ENCODE measurements at places on chromosomes 5 and 9.
A peak's percentile ranks its signal among the peaks of the same experiment; 100 is the strongest.

DNA sequence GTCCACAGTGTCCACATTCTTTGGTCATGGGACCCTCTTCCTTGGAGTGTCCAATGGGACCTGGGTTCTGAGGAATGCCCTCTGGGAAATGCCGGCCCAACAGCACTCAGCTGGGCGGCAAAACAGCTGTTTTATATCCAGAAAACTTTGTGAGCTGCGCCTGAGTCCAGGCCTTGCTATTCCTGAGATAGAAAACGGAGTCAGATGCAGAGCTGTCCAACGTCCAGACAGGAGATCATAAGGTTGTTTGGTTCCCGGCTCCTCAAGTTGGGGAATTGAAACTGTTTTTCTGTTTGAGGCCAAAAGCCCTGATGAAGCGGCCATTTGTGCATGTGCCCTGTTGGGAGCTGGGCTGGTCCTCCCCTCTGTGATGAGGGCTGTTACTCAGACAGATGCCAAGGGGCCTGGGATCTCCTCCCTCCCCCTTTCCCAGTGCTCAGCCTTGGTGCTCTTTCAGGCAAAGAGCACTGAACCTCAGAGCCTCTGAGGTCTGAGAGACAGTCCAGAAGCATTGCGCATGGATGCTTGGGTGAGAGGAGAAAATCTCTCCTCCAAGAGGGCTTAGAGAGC lies 66.6 kb upstream of the GARNL3 start:
- DNase-seq = no peak

DNA sequence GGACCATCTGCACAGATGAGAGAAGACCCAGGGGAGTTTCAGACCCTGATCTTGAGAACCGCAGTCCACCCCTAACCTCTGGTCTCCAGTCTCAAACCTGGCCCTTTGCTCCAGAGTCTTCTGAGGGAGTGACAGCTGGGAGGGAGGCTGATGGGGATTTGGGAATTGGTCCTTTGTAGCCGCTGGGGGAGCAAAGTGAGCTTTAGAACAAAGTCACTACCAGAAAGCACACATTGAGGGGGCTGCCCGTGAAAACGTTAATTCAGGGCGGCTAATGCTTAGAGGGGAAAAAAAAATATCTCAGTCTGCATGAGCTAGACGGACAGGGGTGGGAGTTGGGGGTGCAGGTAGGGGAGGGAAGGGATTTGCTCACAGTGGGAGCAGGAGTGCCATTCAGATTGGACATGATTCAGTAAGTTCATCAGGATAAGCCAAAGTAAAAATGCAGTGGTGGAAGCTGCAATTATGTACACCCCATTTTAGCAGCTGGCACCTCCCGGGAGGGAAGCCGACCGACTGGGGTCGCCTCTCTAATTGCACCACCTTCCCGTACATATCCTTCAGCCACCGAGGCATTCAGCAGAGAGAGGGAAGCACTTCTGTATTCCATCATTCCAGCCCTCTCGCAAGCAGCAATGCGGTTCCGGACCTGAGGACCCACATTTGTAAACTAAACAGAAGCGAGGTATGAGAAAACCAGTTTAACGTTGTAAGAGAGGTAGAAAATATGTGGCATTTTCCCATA lies 123.4 kb upstream of the RETREG1 start:
- DNase-seq = no peak

DNA sequence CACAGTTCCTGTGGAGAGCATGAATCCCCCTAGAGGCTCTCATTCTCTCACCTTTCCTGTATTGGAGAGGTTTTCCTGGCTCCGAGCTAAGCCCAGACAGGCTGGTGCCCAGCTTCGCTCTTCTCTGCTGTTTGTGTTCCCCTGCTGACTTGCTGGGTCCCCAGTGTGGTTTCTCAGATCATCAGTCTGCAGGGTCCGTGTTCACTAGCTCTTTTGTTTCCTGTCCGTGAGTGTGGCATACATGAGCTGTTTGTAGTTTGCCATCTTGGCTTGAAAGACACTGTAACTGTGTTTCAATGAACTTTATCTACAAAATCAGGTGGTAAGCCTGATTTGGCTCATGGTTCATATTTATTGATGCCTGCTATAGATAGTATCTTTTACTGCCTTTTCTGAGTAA lies 23.8 kb downstream of the LOX start:
- no peak for DNase-seq

- DNase-seq = no peak
Measured at GRCh38 chr5:171832775-171833174, 47.2 kb downstream of the SMIM23 start.

- no peak for DNase-seq
Measured at GRCh38 chr5:107437986-107438510, 232.7 kb downstream of the EFNA5 start.

GRCh38 chr9:962023-962422 lies 14.4 kb upstream of the DMRT3 start:
- DNase-seq = no peak

DNA sequence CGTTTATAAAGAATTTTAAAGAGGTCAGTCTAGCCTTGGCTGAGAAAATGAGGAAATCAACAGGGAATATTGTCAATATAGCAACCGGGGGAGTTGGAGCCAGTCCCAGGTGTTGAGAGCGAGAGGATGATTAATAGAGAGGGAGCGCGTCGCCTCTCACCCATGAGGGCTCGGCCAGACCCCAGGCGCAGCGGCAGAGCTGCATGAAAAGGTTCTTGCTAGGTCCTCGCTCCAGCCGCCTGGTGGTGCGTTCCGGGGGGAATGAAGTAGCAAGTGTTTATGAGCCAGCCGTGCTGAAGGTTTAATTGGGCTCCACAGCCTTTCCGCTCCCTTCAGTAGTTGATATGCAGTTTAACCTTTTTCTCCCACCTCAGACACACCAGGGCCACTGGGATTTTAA lies 167.3 kb upstream of the IRX1 start:
- no peak for DNase-seq

GRCh38 chr5:647727-648126 lies 35.6 kb downstream of the CEP72 start:
- DNase-seq = no peak

GRCh38 chr9:7147121-7148090 lies 389.6 kb downstream of the KDM4C start:
- peak; percentile 56 for DNase-seq

DNA sequence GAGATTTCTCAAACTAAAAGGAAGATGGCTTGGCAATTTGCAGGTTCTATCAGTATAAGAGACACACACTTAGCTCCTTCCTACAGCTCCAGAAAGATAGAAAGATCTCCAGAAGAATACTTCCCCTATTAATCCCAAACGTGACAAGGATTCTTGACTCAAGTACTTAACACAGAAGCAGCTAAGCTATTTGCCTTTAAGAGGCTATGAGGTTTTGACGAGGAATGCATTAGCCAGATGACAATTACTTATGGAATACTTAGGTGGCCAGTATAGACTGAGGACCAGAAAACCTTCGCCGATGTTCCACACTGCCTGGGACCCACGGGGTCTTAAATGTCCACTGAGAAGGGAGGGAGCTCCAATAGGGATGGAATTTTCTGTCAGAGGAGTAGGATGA lies 340.5 kb upstream of the KIF2A start:
- DNase-seq = no peak

DNA sequence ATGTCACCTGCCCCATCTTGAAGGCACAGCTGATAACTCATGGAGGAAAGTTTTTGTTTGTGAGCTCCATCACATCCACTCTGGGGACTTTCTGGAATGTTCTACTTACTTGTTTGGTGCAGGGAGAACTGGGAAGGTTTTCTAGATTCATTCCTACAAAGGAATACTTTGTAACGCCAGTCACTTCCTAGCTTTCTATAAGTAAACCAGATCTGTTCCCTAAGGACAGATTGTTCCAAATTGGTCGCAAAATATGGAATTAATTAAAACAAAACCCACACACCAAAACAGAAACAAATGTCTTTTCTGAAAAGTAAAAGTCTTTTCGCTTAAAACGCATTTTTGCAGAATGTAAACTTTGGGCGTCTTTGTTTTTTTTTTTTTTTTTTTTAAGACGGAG lies 167.6 kb downstream of the PDZD2 start:
- no peak for DNase-seq

- no peak for DNase-seq
Measured at GRCh38 chr5:10360686-10361085, 7.2 kb downstream of the MARCHF6 start.

GRCh38 chr9:126721564-126721981 lies 83.3 kb upstream of the ZBTB43 start:
- no peak for DNase-seq

DNA sequence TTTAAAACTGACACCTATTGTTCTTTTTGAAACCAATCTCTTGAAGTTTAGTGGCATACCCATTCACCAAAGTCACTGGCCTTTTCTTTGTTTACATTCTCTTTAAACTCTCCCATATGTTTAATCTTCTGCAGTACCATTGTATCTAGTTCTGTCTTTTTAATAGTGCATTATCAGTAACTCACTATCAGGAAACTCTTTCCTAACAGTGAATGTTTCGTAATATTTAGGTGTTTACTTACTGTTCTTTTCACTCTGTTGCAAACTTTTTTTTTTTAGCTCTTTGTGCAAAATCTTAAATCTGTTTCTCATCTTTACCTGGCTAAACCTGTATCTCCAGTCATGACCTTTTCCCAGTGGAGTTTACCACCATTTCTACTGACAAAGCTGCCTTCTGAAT lies 17.2 kb downstream of the SMAD5 start:
- no peak for DNase-seq

DNA sequence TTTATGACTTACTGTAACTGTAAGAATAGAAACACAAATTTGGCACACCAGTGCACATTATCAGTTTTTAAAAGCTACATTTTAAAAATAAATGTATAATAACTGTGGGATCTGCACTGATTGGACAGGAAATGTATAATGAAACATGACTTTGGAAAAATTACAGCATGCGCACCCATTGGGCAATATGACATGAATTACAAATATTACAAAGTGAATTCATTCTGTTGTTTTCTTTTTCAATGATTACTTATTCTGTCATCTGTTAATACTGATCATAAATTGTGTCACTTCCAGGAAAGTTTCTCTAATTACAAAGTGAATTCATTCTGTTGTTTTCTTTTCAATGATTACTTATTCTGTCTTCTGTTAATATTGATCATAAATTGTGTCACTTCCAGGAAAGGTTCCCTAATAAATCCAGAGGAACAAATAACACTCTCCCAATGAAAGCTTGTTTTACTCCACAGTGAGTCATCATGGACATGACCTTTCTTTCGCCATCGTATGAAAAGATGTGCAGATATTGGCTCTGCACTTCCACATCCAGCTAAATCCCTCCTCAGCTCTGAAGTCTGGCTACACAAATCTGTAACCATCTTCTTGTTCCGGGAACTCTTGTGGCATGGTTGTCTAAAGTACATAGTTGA lies 297.0 kb upstream of the HAPLN1 start:
- no peak for DNase-seq

DNA sequence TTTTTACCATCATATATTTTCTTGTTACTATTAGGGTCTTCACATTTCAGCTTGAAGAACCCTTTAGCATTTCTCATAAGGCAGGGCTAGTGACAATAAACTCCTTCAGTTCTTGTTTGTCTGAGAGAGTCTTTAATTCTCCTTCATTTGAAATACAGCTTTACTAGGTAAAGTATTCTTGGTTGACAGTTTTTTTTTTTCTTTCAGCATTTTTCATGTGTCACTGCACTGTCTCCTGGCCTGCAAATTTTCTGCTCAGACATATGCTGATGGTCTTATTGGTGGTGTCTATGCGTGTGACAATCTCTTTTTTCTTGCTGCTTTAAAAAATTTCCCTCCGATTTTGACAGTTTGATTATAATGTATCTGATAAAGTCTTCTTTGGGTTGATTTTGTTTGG lies 399.9 kb downstream of the SH3GL2 start:
- no peak for DNase-seq

- peak; percentile 67 for DNase-seq
Measured at GRCh38 chr5:127875235-127876021, 172.2 kb downstream of the CCDC192 start.

- DNase-seq = no peak
Measured at GRCh38 chr5:81010336-81011169, 50.4 kb downstream of the RASGRF2 start.

DNA sequence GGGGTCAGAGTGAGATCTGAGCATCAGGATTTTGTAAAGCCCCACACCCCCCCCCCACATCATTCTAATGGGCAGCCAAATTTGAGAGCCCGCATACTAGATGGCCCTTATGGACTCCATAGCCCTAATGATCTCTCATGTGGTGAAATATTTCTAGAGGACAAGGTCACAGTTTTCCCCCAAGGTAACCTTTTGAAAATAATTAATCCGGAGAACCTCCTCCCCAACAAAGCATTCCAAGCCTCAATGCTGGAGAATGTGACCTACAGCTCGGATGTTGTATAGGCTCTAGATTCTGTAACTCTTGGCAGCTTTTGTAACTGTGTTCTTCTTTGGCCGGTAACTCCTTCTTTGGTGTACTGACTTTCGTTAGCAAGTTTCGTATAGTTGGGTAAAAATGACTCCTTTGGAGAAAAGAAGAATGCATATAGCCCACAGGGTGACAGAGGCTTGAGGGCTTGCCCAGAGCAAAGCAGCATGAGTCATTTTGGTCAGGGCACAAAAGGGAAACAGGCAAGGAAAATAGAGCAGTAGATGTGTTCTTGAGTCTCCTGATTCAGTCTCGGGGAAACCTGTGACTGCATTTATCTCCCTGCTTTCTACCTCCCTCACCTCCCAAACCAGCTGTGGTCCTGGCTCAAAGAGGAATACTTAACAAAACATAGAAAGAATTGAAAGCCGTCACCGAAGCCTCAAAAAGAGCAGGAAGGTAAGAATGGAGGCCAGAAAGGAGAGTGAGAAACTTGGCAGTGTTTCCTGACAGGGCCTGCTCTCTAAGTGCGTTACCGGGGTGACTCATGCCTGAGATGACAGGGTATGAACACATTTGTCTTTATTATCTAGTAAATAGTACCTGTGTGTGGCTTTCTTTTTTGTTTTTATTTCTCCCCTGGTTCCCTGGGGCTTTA lies 6.6 kb upstream of the XPA start:
- no peak for DNase-seq

- DNase-seq = no peak
Measured at GRCh38 chr9:85640425-85640824, 101.3 kb downstream of the AGTPBP1 start.

DNA sequence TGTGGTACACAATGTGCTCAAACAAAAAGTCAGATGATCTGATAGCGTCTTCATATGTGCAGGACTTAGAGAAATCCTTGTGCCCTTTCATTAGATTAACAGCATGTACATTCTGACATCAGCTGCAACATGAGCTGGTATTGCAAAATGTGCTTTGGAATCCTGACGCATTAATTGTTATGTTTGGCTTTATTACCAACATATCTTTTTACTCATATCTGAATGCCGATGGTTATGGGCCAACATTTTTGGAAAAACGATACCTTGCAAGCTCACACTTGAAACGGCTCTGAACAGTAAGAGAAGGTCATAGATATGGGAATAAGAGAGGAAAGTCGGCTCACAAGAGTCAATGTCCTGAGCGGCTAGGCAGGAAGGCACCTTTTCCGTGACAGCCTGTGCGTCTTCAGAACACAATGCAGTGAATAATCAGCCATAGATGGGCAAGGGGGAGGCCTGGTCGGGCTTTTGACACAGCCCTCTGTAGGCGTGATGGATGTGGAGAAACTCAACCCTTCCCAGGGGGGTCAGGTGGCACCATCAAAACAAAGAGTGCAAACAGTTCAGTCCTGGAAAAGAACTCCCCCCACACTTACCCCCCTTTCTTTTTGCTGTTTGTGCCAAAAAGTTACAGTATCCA lies 36.4 kb upstream of the GAS1 start:
- DNase-seq = peak; percentile 41

- DNase-seq = no peak
Measured at GRCh38 chr5:52069997-52070396, 686.7 kb downstream of the ISL1 start.

- DNase-seq = no peak
Measured at GRCh38 chr5:116137544-116138378, 52.9 kb downstream of the COMMD10 start.

- no peak for DNase-seq
Measured at GRCh38 chr9:12819436-12820185, 44.8 kb downstream of the LURAP1L start.
